ENCODE measurements at places on chromosomes 7 and 10. TPM values are rescaled to one million over a fixed set of nuclear protein-coding genes. Genes with fewer than 3 reads are reported as not detected.
A peak's percentile ranks its signal among the peaks of the same experiment; 100 is the strongest.

Gene FEZF1
- total RNA-seq, result 2.6 TPM

Gene ANKRD7
- total RNA-seq, result 0.36 TPM

Gene DDC
- total RNA-seq, result 1.5 TPM

DNA sequence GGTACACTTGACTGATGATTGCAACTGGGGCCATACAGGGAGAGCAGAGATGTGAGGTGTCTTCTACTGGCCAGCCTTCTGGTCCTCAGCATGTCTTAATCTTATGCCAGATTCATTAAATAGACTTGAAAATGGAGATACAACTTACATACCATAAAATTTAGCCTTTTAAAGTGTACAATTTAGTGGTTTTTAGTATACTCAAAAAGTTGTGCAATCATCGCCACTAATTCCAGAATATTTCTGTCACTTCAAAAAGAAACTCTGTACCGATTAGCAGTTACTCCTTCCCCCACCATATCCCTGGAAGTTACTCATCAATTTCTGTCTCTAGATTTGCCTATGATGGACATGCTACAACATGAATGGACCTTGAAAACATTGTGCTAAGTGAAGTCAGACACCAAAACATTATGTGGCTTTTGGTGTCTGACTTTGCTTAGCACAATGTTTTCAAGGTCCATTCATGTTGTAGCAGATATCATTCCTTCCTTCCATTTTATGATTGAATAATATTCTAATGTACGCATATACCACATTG is 53.0 kb downstream of the SH2D4B start:
- no peak overlapping the region for H3K4me3 ChIP-seq
- no peaks in the 10 kb centered on the region for H3K4me1 ChIP-seq

DNA sequence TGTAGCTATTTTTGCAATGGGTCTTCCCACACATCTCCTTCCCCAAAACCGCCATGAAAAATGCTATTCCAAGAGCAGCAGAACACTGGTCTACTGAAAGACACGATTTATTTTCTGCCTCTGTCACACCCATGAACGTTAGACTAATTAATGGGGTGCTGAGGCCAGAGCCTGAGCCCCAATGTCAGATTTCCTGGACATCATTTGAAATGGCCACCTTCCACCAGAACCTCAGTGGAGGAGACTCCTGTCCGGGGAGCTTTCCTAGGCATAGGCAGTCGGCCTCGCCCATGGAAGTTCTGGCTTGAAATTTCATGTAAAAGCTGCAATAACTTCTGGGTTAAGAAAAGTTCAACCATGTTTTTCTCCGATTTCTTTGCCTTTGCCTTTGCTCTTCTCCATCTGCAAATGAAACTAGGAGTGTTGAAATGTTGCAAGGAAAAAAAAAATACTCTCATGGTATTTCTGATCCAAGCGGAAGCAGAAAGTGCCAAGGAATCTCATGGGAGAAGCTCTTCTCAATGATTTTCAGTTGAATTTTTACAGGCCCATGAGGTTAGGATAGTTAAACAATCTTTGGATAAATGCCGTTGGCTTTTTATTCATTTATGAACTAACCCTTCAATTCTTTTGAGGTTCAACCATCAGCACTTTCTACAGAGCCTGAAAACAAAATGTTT is 570.8 kb upstream of the MGMT start:
- peak overlapping the region; percentile 20 for H3K27ac ChIP-seq
- DNase-seq, result peak; percentile 38
- no peaks in the 10 kb centered on the region for H3K27me3 ChIP-seq

DNA sequence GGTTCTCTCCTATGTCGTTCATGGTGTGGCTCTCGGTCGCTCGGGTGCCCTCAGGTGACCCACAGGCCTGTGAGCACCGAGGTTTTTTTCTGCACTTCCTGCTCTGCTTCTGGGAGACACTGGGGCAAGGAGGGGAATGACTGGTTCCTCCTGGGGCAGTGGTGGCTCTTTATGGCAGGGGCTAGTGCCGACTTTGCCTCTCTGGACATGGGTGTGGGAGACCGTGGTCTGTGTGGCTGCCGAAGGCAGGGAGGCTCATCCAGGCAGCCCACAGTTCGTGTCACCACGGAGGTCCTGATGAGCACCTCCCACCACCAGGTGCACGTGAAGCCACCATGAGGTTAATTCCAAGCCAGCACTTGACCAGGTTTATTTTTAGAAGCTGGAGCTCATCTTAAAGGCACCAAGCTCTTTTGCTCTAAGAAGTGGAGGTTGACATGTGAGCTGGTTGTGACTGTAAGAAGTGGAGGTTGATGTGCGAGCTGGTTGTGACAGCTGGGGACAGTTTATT is 24.7 kb upstream of the DPYSL4 start:
- H3K4me1 ChIP-seq, result peaks cover 5% of the 10 kb centered on the region
- H3K36me3 ChIP-seq, result no peaks in the 10 kb centered on the region
- no peaks in the 10 kb centered on the region for H3K27me3 ChIP-seq

DNA sequence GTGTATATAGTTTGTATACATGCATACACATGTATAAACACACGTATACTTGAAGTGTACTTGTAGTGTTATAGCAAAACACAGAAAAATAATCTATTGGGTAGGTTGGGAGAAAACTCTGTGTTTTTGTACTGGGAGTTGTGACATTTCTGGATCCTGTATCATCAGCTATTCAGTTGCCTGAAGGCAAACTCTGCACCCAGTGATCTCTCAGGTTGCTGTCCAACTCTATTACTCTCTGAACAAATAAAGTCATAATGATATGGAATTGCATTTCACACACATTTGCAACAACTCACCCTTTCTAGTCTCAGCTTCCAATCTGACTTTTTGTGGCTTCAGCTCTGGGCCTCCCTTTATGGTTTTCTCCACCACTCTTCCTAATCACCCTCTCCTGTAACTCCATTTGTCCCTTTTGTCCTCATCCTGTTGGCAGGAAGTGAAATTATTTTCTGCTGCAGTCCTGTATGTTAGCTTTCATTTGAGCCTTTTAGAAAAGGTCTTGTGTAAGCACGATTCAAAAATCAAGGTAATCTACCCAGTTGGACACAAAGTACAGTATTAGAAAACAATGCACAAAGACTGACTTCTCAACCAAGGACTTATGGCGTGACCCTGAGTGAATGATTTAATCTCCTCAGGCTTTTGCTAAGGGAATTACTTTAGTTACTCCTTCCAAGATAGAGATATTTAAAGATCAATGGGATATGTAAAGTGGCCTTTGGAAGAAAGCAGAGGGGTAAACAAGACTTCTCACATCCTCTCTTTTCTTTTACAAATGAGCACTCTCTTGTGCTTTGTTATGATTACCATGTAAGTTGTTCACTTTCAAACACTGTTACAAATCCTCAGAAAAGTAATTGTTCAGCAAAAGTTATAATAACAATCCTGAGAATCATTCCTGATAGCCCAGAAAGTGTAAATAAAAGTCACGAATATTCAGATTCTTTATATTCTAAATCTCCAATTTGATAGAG is 249.1 kb downstream of the KCND2 start:
- no peaks in the 10 kb centered on the region for H3K27me3 ChIP-seq
- H3K4me1 ChIP-seq, result no peaks in the 10 kb centered on the region
- H3K36me3 ChIP-seq, result no peaks in the 10 kb centered on the region
- DNase-seq, result no peak

DNA sequence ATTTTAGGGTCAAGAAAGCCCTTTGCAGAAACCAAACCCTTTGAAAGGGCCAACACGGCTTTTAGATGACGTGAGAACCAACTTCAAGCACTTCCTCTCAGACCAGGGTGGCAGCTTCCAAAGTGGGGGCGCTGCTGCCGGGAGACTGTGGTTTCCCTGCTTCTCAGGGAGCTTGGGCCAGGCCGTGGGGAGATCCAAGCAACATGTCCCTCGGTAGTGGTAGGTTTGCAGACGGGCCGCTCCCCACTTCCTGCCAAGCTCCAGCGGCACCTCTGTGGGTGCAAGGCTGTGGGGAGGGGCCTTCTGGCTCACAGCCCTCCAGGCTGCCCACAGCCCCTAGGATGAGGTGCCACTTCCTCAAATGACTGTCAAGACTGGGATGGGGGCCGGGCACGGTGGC is 132.4 kb downstream of the FAM53B start:
- H3K36me3 ChIP-seq, result no peaks in the 10 kb centered on the region
- no peaks in the 10 kb centered on the region for H3K4me1 ChIP-seq
- H3K4me3 ChIP-seq, result no peak overlapping the region
- H3K27ac ChIP-seq, result no peak overlapping the region
- no peaks in the 10 kb centered on the region for H3K27me3 ChIP-seq
